ENCODE measurements at places on chromosomes 13 and 19.

DNA sequence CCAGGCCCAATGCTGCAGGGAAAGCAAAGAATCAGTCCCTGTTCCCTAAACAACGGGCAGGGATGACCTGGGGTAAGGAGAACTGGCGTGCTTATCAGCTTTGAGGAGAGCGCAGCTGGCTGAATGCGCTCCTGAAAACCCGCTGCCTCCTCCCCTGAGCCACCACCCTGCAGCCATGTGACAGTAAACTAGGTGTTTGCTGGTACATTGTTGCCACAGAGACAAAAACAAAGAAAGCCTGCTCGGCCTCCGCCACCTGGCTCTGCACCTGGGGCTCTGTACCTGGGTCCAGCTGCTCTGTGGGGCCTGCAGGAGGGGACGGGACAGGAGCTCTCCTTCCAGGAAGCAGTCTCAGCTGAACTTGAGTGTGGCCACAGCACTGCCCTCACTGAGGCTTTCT, 21.8 kb downstream of the MCF2L start:
- no peaks in the 10 kb centered on the region for H3K4me1 ChIP-seq
- H3K4me3 ChIP-seq = no peak overlapping the region
- no peaks in the 10 kb centered on the region for H3K27me3 ChIP-seq
- no peak overlapping the region for H3K27ac ChIP-seq
- H3K36me3 ChIP-seq = no peaks in the 10 kb centered on the region

GRCh38 chr13:44414716-44415115, 41.1 kb downstream of the SERP2 start:
- H3K27me3 ChIP-seq = no peaks in the 10 kb centered on the region
- no peak overlapping the region for H3K4me3 ChIP-seq
- H3K4me1 ChIP-seq = no peaks in the 10 kb centered on the region
- H3K27ac ChIP-seq = no peak overlapping the region

- H3K27ac ChIP-seq = peak overlapping the region; percentile 70
- H3K27me3 ChIP-seq = no peaks in the 10 kb centered on the region
- H3K4me3 ChIP-seq = peak overlapping the region; percentile 83
- DNase-seq = no peak
These were observed 4.5 kb downstream of the MAMSTR start for GRCh38 chr19:48714759-48715675.

- no peak overlapping the region for H3K4me3 ChIP-seq
- no peak for DNase-seq
- no peaks in the 10 kb centered on the region for H3K4me1 ChIP-seq
- H3K27me3 ChIP-seq = no peaks in the 10 kb centered on the region
- H3K36me3 ChIP-seq = no peaks in the 10 kb centered on the region
- no peak overlapping the region for H3K27ac ChIP-seq
These were observed 963.1 kb downstream of the EFNB2 start for GRCh38 chr13:105572401-105572800.

DNA sequence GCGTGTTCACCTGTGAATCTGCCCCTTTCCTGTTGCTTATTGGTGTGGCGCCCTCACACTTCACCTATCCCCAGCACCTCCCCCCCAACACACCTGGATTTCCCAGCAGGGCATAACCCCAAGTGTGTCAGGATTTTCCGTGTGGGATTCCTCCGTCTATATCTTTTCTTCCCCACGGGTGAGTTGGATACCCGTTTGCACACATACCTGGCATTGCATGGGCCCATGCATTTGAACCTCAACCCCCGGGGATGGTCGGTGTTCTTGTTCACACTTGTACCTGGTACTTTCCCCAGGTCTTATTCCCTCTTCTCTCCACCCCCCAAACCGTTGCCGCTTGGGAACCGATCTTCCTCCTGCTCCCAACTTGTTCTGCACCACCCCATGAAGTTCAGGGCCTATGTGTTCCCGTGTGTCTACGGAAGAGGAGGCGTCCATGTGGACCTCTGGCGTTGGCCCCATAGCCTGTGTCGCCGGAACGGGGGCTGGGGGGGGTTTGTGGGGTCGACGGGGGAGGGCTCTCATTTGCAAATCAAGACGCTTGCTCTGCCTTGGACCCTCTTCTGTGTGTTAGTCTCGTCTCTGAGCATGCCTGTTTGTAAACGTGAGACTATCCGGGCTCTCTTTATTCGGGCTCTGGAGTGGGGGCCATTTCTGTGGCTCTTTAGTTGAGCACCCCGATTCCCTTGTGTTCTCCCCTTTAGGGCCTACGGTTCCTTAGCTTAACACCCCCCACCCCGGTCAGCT, 1.7 kb downstream of the PRR12 start:
- peaks cover 8% of the 10 kb centered on the region for H3K36me3 ChIP-seq
- DNase-seq = no peak
- H3K27me3 ChIP-seq = no peaks in the 10 kb centered on the region
- peak overlapping the region; percentile 70 for H3K27ac ChIP-seq

DNA sequence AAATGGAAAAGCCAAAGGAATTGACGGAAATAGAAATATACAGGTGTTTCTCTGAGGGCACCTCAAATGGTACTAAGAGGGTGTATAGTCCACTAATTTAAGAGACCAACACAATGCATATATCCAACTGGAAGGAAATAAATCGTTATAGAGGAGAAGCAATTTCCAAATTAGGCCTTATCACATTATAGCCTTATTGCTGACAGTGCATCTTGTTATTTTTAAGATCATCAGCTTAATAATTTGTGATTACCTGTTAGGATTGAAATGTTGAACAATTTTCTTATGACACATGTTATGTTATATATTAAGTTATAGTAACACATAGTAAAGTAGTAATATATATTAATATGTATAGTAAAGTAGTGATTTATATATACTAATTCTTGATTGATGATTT, 915.7 kb upstream of the PCDH9 start:
- H3K4me3 ChIP-seq = no peak overlapping the region
- H3K27me3 ChIP-seq = no peaks in the 10 kb centered on the region
- DNase-seq = no peak
- H3K36me3 ChIP-seq = no peaks in the 10 kb centered on the region
- no peaks in the 10 kb centered on the region for H3K4me1 ChIP-seq

- H3K36me3 ChIP-seq = no peaks in the 10 kb centered on the region
- H3K27ac ChIP-seq = peak overlapping the region; percentile 88
- H3K4me1 ChIP-seq = peaks cover 25% of the 10 kb centered on the region
- peak overlapping the region; percentile 90 for H3K4me3 ChIP-seq
These were observed 6.1 kb upstream of the ARRDC2 start for GRCh38 chr19:18001777-18002345.

DNA sequence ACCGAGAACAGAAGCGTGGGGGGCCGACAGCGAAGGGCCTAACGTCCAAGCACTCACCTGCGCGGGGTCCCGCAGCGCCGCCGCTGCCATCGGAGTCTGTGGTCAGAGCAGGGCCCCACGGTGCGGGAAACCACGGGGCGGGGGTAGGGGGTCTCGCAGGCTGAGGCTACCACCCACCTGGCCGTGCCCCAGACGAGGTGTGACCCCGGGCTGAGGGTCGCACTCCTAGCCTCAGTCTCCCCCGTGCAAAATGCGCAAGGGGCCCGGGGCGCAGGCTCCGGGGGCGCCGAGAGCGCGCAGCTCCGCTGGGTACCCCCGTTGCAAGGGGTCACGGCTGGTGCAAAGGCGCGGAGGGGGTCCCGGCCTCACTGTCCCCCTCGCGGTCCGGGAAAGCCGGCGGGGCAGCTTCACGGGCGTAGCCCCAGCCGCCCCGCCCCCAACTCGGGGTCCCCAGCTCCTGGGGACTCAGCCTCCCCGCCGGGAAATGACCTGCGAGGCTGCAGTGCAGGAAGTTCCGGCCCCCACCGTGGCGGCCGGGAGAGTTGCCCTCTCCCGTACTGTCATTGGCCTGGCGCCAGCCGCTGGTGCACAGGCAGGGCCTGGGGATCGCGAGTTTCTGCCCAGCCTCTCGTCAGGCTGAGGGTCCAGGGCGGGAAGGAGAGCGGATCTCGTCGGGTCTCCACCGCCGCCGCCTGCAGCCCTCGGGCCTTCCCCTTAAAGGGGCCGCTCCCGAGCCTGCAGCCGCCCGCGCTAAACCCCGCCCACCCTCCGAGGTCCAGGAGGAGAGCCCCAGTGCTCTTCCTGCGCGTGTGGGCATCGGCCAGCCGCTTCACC, at the start of gene ZNF792:
Gene ZNF792, minus strand, starts transcription at position 657 of the 834 bp plus-strand sequence. Its CDS starts 567 bp downstream, at position 90.
- H3K27me3 ChIP-seq = no peaks in the 10 kb centered on the region
- H3K4me3 ChIP-seq = peak within 1 kb of the TSS; percentile 80
- H3K36me3 ChIP-seq = peaks cover 31% of the 10 kb centered on the region
- DNase-seq = peak; percentile 38
- H3K27ac ChIP-seq = peak within 1 kb of the TSS; percentile 64
- H3K4me1 ChIP-seq = peaks cover 21% of the 10 kb centered on the region

DNA sequence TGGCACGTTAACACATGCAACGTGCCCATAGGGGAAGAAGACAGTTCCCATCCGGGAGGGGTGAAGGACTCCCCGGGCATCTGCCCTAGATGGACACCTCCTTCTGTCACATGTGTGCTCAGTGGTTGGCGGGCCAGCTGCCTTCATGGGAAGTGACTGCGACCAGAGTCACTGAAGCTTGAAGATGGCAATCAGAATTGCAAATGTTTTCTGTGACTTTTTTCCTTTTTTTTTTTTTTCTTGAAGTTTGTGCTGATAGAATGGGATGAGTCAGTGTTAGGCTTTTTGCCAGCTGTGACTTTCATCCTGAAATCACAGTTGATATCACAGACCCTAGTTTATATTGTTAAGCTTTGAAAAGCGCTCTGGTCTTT, 109.2 kb upstream of the MCF2L start:
- H3K27ac ChIP-seq = no peak overlapping the region
- no peak for DNase-seq
- no peaks in the 10 kb centered on the region for H3K4me1 ChIP-seq
- no peaks in the 10 kb centered on the region for H3K27me3 ChIP-seq
- peaks cover under 1% of the 10 kb centered on the region for H3K36me3 ChIP-seq
- H3K4me3 ChIP-seq = no peak overlapping the region

DNA sequence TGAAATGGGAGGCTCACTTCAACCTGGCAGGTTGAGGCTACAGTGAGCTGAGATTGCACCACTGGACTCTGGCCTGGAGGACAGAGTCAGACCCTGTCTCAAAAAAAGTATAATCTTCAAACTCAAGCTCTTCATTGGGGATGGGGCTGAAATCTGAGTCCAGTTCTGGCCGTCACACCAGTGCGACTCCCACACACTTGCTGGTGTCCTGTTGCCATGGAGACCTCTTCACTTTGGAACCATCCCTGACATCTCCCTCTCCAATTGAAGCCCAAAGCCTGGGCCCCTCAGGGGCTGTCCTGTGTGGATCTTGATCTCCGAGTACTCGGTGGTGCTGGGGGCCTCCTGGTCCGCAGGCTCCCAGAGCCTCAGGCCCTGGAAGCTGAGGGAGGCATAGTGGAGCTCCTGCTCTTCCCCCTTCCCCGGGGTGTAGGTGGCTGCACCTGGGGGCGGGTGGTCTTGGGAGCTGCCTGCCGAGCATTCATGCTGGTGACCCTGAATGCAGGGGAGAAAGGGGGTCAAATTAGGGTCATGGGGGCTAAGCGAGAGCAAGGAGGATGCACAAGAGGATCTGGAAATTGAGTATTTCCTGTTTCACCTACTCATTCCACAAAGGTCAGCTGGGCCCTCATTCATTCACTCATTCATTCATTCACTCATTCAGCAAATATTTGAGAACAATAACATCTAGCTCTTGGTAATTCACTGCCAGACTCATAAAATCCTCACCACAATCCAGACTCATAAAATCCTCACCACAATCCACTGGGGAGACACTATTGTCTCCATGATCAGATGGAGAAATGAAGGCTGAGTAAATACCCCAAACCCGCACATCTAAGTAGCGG, 11.0 kb downstream of the SIGLEC11 start:
- DNase-seq = no peak
- no peak overlapping the region for H3K4me3 ChIP-seq
- peaks cover 6% of the 10 kb centered on the region for H3K27me3 ChIP-seq
- H3K27ac ChIP-seq = no peak overlapping the region

- H3K36me3 ChIP-seq = no peaks in the 10 kb centered on the region
- H3K27ac ChIP-seq = no peak overlapping the region
- peak; percentile 74 for DNase-seq
- H3K4me1 ChIP-seq = no peaks in the 10 kb centered on the region
- no peaks in the 10 kb centered on the region for H3K27me3 ChIP-seq
- H3K4me3 ChIP-seq = no peak overlapping the region
These were observed 13.8 kb downstream of the OR7D4 start for GRCh38 chr19:9205501-9206113.

GRCh38 chr13:80039000-80039399, 301.9 kb downstream of the SPRY2 start:
- no peaks in the 10 kb centered on the region for H3K27me3 ChIP-seq
- H3K4me3 ChIP-seq = no peak overlapping the region
- no peaks in the 10 kb centered on the region for H3K36me3 ChIP-seq
- DNase-seq = no peak
- no peak overlapping the region for H3K27ac ChIP-seq

- no peak overlapping the region for H3K27ac ChIP-seq
- H3K4me1 ChIP-seq = peaks cover 4% of the 10 kb centered on the region
- no peak for DNase-seq
- H3K27me3 ChIP-seq = peaks cover 46% of the 10 kb centered on the region
- H3K36me3 ChIP-seq = no peaks in the 10 kb centered on the region
These were observed 1.5 kb downstream of the UNC13A start for GRCh38 chr19:17686592-17687024.

- H3K4me3 ChIP-seq = no peak overlapping the region
- no peaks in the 10 kb centered on the region for H3K27me3 ChIP-seq
- no peak overlapping the region for H3K27ac ChIP-seq
- H3K4me1 ChIP-seq = no peaks in the 10 kb centered on the region
- no peaks in the 10 kb centered on the region for H3K36me3 ChIP-seq
These were observed 21.8 kb downstream of the DHRS12 start for GRCh38 chr13:51782026-51782710.

DNA sequence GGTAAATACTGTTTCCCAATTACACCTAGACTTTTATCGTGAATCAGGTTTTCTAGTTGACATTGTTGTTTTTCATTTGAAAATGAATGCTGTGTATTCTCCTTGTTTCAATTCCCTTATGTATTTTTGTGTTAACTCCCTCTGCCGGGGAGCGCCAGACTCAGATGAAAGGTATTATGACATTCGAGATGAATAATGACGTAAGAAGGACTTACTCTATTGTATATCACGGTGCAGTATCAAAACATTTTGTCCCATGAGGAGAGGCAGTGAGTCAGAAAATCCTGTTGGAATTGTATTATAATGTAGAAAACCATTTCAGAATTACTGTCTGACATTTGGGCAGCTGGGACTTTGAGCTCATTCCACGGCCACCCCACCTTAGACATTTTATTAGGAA, 61.6 kb downstream of the LRCH1 start:
- H3K27ac ChIP-seq = no peak overlapping the region
- no peaks in the 10 kb centered on the region for H3K36me3 ChIP-seq
- H3K4me1 ChIP-seq = peaks cover 6% of the 10 kb centered on the region
- DNase-seq = no peak
- H3K4me3 ChIP-seq = no peak overlapping the region

Data from CD8-positive, alpha-beta memory T cell (primary cell).